ENCODE measurements at places on chromosomes 1 and 21.

- DNase-seq = peak; percentile 58
Measured at GRCh38 chr1:24635195-24635843, 7.8 kb upstream of the SRRM1 start.

- no peak for DNase-seq
Measured at GRCh38 chr21:44792702-44793591, 8.7 kb downstream of the UBE2G2 start.

- no peak for DNase-seq
Measured at GRCh38 chr1:168446081-168446480, 97.7 kb downstream of the XCL2 start.

GRCh38 chr1:17671741-17672140 is 83.4 kb upstream of the ACTL8 start:
- DNase-seq = no peak

Measured in Panc1 (cell line).